ENCODE measurements at places on chromosomes 11 and 22. TPM values are rescaled to one million over a fixed set of nuclear protein-coding genes. Genes with fewer than 3 reads are reported as not detected.

DNA sequence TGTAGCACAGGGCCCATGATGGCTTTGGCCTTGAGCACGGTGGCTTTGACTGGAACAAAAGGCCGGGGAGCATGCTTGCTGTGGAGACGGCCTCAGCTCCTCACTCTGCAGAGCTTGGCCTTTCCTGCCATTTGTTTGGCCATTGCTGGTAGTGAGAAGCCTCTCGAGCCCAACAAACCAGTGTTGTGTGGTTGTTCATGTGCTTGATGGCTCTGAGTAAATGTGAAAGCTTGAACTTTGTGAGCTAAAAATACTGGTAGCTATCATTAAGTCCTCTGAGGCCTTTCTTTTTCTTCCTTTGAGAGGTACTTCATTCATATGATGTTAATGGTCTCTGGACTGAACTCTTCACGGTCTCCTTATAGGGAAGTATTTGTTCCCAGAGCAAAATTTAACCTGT lies 39.6 kb downstream of the NAT10 start:
- no peak overlapping the region for H3K27ac ChIP-seq
- no peak overlapping the region for H3K4me3 ChIP-seq
- no peaks in the 10 kb centered on the region for H3K4me1 ChIP-seq
- no peak for DNase-seq

DNA sequence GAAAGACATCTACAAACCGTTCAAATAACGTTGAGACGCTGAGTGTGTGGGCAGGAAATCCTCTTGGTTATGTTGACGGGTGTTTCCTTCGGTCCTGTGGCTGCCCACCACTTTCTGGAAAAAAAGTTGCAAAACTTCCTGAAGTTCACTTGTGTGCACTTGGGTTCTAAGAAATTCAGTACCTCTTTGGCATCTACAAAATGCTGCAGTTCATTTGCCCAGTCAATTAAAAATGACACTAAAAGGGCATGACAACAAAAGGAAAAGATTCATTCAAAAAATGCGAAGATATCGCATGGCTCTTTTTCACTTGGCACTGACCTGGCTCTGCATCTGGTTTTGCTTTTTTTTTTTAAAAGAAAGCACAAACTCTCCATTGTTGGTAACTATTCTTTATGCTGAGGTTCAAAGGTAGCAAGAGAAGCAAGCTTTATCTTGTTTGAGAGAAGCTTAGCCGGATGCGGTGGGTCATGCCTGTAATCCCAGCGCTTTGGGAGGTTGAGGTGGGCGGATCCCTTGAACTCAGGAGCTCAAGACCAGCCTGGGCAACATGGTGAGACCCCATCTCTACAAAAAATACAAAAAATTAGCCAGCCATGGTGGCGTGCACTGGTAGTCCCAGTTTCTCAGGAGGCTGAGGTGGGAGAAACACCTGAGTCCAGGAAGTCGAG lies 10.6 kb upstream of the XBP1 start:
- peak; percentile 46 for DNase-seq
- H3K27ac ChIP-seq = peak overlapping the region; percentile 42
- peaks cover 22% of the 10 kb centered on the region for H3K36me3 ChIP-seq
- no peaks in the 10 kb centered on the region for H3K27me3 ChIP-seq
- H3K4me1 ChIP-seq = peaks cover 53% of the 10 kb centered on the region

Gene SLC37A2
- total RNA-seq = 0.41 TPM

- H3K27ac ChIP-seq = no peak overlapping the region
- no peak overlapping the region for H3K4me3 ChIP-seq
- peaks cover 10% of the 10 kb centered on the region for H3K36me3 ChIP-seq
- H3K4me1 ChIP-seq = no peaks in the 10 kb centered on the region
These were observed 61.9 kb downstream of the CTSC start for GRCh38 chr11:88275636-88276035.

Gene GRAP2
- total RNA-seq = 40.6 TPM

Gene RHBDD3
- total RNA-seq = 23.2 TPM

- peak overlapping the region; percentile 85 for H3K4me3 ChIP-seq
- peaks cover 24% of the 10 kb centered on the region for H3K36me3 ChIP-seq
- peaks cover 37% of the 10 kb centered on the region for H3K4me1 ChIP-seq
- H3K27me3 ChIP-seq = no peaks in the 10 kb centered on the region
These were observed 3.0 kb downstream of the RDX start for GRCh38 chr11:110293389-110293788.

- no peaks in the 10 kb centered on the region for H3K36me3 ChIP-seq
- no peaks in the 10 kb centered on the region for H3K4me1 ChIP-seq
- no peak overlapping the region for H3K27ac ChIP-seq
- no peaks in the 10 kb centered on the region for H3K27me3 ChIP-seq
- no peak for DNase-seq
- H3K4me3 ChIP-seq = no peak overlapping the region
These were observed 8.9 kb downstream of the TRPC6 start for GRCh38 chr11:101574886-101575285.

- peaks cover 12% of the 10 kb centered on the region for H3K36me3 ChIP-seq
- no peak overlapping the region for H3K27ac ChIP-seq
- no peaks in the 10 kb centered on the region for H3K27me3 ChIP-seq
- DNase-seq = no peak
- H3K4me3 ChIP-seq = no peak overlapping the region
- H3K4me1 ChIP-seq = peaks cover 9% of the 10 kb centered on the region
These were observed 45.2 kb downstream of the MORC2 start for GRCh38 chr22:30923168-30923900.

- peaks cover 38% of the 10 kb centered on the region for H3K27me3 ChIP-seq
- H3K36me3 ChIP-seq = no peaks in the 10 kb centered on the region
- no peak overlapping the region for H3K27ac ChIP-seq
- DNase-seq = no peak
- H3K4me3 ChIP-seq = no peak overlapping the region
These were observed 46.3 kb upstream of the ASPHD2 start for GRCh38 chr22:26382782-26383181.

GRCh38 chr11:109349276-109350080 lies 72.5 kb upstream of the C11orf87 start:
- no peaks in the 10 kb centered on the region for H3K4me1 ChIP-seq
- H3K27me3 ChIP-seq = no peaks in the 10 kb centered on the region
- H3K27ac ChIP-seq = no peak overlapping the region
- no peak overlapping the region for H3K4me3 ChIP-seq
- no peaks in the 10 kb centered on the region for H3K36me3 ChIP-seq

- H3K27me3 ChIP-seq = no peaks in the 10 kb centered on the region
- peaks cover 5% of the 10 kb centered on the region for H3K36me3 ChIP-seq
- no peak overlapping the region for H3K27ac ChIP-seq
- H3K4me3 ChIP-seq = no peak overlapping the region
- peaks cover 2% of the 10 kb centered on the region for H3K4me1 ChIP-seq
These were observed 28.5 kb upstream of the ALKBH3 start for GRCh38 chr11:43852057-43852636.

DNA sequence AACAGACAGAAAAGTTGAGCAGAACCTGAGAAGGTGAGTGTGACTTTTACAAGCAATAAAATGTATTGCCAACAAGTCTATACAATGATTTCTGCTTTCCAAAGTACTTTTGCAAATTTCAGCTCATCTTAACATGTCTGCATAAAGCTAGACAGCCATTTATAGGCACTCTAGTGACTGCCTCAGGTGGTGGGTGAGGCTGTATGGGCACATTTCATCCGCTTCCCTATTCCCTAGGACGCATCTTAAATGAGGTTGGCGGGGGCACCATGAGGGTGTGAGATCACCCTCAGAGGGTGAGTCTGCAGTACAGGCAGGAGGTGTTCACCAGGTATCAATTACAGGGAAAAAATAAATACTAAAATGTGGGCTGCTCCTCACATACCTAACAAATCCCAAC lies 110.1 kb downstream of the ETS1 start:
- peaks cover 99% of the 10 kb centered on the region for H3K36me3 ChIP-seq
- peak overlapping the region; percentile 94 for H3K27ac ChIP-seq
- peak overlapping the region; percentile 72 for H3K4me3 ChIP-seq
- no peak for DNase-seq
- no peaks in the 10 kb centered on the region for H3K27me3 ChIP-seq

- H3K27ac ChIP-seq = no peak overlapping the region
- H3K4me3 ChIP-seq = no peak overlapping the region
- H3K4me1 ChIP-seq = peaks cover 10% of the 10 kb centered on the region
- peaks cover 5% of the 10 kb centered on the region for H3K36me3 ChIP-seq
- no peaks in the 10 kb centered on the region for H3K27me3 ChIP-seq
- no peak for DNase-seq
These were observed 4.9 kb downstream of the DERL3 start for GRCh38 chr22:23833911-23834317.

DNA sequence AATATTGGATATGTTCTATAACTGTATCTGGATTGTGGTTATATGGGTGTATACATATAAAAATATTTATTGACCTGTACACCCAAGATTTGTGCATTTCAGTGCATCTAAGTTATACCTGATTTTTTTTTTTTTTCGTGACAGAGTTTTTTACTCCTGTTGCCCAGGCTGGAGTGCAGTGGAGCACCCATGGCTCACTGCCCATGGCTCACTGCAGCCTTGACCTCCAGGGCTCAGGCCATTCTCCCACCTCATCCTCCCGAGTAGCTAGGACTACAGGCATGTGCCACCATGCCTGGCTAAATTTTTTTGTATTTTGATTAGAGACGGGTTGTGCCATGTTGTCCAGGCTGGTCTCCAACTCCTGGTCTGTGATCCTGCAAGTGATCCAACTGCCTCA lies 24.3 kb downstream of the ATG13 start:
- DNase-seq = no peak
- H3K36me3 ChIP-seq = peaks cover 28% of the 10 kb centered on the region
- no peak overlapping the region for H3K4me3 ChIP-seq
- H3K27ac ChIP-seq = no peak overlapping the region
- no peaks in the 10 kb centered on the region for H3K27me3 ChIP-seq

- H3K27me3 ChIP-seq = no peaks in the 10 kb centered on the region
- no peaks in the 10 kb centered on the region for H3K4me1 ChIP-seq
- no peak overlapping the region for H3K4me3 ChIP-seq
- no peak for DNase-seq
These were observed 9.8 kb downstream of the OR51F2 start for GRCh38 chr11:4830909-4831308.

DNA sequence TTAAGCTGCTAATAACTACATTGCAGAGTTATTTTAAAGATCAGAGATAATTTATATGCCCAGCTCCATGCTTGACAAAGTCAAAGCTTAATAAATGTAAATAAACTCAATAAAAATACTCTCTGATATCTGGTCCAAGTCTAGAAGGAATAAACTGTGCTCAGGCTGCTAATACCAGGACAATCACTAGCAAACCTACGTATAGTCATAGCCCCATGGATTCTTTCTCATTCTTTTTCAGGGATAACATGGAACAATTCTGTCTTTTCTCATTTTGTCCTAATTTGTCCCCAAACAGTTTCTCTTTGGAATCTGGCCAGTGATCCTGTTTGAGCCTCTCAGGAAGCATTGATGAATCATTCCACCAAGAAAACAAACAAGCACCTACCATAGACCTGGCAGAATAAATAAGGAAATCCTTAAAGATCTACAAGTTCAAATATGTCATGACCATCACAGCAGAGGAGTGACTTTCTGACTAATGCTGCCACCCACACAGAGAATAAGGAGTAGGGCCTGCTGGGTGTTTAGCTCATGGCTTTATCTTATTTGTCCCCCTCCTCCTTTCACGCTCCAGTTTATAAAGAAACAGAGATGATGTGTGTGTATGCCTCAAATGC lies 14.1 kb upstream of the B3GNT6 start:
- no peaks in the 10 kb centered on the region for H3K27me3 ChIP-seq
- peaks cover 7% of the 10 kb centered on the region for H3K36me3 ChIP-seq
- peaks cover 12% of the 10 kb centered on the region for H3K4me1 ChIP-seq
- no peak overlapping the region for H3K4me3 ChIP-seq
- no peak overlapping the region for H3K27ac ChIP-seq

Gene SPTBN2
- 1.6 TPM for total RNA-seq

- no peak overlapping the region for H3K4me3 ChIP-seq
- no peak for DNase-seq
- H3K27me3 ChIP-seq = peaks cover 6% of the 10 kb centered on the region
- no peak overlapping the region for H3K27ac ChIP-seq
These were observed 37.2 kb downstream of the CELSR1 start for GRCh38 chr22:46500201-46500600.

- H3K27ac ChIP-seq = no peak overlapping the region
- peaks cover 32% of the 10 kb centered on the region for H3K36me3 ChIP-seq
- no peaks in the 10 kb centered on the region for H3K27me3 ChIP-seq
- peaks cover 19% of the 10 kb centered on the region for H3K4me1 ChIP-seq
- DNase-seq = no peak
These were observed 62.0 kb downstream of the TBC1D22A start for GRCh38 chr22:46824344-46824909.

Gene CCDC89
- not detected for total RNA-seq

Gene CLDN5
- not detected for total RNA-seq

Gene NFAM1
- total RNA-seq = 0.21 TPM

GRCh38 chr11:57269571-57270021 lies 32.5 kb upstream of the APLNR start:
- H3K27me3 ChIP-seq = peaks cover 18% of the 10 kb centered on the region
- no peaks in the 10 kb centered on the region for H3K36me3 ChIP-seq
- H3K27ac ChIP-seq = no peak overlapping the region
- no peak for DNase-seq

Measured in activated CD4-positive, alpha-beta T cell treated with anti-CD3 and anti-CD28 coated beads for 36 hours (primary cell).